ENCODE measurements at places on chromosomes 12 and 14.

- no peak for DNase-seq
Measured at GRCh38 chr12:90013409-90013808, 304.8 kb upstream of the ATP2B1 start.

DNA sequence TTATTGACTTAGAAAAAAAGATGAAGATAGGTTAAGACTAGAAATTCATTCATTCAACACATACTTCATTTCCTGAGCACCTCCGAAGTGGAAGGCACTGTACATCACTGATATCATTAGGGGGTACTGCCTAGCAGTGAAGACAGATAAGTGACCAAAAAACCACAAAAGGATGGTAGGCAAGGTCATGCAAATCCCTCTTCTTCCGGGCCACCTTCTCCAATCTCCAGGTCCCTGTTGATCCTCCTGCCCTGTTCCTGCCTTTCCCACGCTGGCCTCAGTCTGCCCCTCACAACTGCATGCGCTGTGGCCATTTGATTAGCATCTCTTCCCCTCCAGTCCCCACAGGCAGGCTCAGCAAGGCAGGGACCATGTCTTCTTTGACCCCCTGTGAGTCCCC, 60.8 kb downstream of the SETD3 start:
- no peak for DNase-seq

DNA sequence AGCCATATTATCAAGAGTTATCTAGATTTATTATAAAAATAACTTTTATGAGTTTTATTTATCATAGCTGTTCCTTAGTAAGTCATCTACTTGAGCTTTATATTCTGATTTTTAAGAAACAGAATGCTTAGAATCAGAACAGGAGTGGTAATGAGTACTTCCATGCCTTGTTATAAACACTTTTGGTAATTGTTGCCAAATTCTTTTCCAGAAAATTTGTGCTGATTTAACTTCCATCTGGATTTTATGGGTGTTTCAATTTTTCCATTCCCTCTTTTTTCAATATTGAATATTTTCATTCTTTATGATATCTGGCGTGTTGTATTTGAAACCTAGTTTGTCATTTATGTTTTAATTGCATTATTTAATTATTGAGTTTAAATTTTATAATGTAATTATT, 131.2 kb downstream of the MSRB3 start:
- no peak for DNase-seq

GRCh38 chr12:54300732-54301427, at the start of gene NFE2:
Gene NFE2, minus strand, starts transcription at chr12:54301015. Its CDS starts 5,767 bp downstream, at chr12:54295248.
- no peak for DNase-seq

DNA sequence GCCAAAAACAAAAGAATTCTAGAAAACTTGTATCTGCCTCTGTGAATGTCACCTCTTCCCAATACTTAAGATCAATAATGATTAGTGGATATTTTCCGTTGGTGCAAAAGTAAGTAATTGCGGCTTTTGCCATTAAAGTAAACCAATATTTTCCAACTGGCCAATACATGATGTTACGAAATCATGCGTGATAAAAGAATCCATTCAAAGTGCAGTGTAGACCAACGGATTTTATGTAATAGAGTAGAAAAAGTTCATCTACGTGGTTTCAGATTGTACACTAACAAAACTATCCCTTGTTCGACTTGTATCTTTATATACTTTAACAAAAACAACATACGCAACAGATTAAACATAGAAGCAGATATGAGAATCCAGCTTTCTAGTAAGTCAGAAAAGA, 626 bp upstream of the ZNF268 start:
- no peak for DNase-seq

GRCh38 chr12:24175284-24175683, 225.8 kb upstream of the SOX5 start:
- no peak for DNase-seq

- DNase-seq, result no peak
Measured at GRCh38 chr12:21933656-21934055, 7.6 kb downstream of the ABCC9 start.

DNA sequence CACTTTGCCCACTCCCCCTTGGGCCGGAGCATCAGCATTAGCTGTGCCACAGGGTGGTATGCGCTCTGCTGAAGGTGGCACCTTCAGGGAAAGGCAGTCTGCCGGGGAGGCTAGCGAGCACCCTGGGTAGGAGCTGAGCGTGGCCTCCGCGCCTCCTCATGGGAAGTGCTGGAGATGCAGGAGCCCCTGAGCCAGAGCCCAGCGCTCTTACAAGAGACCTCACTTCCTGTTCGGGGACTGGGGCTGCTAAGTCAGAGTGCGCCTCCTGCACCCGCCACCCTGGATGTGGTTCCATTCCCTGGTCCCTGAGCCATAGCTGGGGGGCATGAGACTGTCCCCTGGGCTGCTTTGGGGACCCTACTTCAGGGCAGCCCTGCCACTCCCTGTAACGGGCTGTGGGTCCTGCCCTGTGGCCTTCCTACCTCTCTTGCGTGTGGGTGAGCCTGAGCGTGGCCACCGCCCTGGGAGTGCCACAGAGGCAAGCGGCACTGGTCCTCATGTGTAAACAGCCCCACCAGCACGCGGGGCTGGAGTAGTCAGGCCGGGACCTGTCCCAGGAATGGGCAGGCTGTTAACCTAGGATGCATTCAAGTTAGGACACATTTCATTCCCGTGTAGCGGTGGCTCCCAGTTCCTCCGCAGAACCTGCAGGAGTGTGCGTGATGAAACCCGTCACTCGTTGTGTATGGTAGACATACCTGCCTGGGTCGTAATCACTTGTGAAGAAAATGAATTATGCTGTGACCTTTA, 19.4 kb downstream of the COA8 start:
- no peak for DNase-seq

GRCh38 chr12:113333877-113334785, 778 bp downstream of the SLC8B1 start:
- DNase-seq, result no peak

GRCh38 chr12:39314547-39314946, 128.4 kb downstream of the KIF21A start:
- DNase-seq, result no peak

GRCh38 chr14:24789378-24789884, 155.4 kb upstream of the GZMB start:
- no peak for DNase-seq

DNA sequence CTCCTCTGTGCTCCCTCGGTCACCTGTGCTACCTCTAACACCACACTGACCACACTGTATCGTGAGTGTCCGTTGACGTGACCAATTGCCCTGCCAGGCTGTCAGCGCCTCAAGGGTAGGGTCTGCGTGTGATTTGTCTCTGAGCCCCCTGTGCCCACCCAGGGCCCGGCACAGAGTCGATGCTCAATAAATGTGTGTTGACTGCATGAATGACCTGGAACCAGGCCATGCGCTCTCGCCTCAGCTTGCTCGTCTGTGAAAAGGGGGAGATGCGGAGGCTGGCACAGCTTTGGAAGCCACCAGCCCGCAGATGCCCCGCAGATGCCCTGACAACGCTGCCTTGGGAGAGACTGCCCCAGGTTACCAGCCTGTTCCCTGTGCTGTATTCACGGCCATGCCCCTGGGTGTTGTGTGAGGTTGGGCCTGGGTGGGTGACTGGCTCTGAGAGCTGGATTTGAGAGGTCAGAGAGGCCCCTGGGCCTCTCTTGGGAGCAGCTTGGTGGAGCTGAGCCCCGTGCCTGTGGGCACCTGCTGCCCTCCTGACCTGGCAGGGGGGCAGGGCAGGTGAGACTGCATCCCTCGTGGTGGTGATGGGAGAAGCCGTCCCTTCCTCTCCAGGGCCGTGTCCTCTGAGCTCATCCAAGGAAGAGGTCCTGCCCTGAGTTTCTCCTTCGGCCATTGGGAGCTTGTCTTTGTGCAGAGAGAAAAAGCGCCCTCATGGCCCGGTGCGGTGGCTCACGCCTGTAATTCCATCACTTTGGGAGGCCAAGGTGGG, 43.2 kb downstream of the CYP46A1 start:
- no peak for DNase-seq

GRCh38 chr14:21191809-21192446, 36.1 kb upstream of the OR5AU1 start:
- peak; percentile 56 for DNase-seq

DNA sequence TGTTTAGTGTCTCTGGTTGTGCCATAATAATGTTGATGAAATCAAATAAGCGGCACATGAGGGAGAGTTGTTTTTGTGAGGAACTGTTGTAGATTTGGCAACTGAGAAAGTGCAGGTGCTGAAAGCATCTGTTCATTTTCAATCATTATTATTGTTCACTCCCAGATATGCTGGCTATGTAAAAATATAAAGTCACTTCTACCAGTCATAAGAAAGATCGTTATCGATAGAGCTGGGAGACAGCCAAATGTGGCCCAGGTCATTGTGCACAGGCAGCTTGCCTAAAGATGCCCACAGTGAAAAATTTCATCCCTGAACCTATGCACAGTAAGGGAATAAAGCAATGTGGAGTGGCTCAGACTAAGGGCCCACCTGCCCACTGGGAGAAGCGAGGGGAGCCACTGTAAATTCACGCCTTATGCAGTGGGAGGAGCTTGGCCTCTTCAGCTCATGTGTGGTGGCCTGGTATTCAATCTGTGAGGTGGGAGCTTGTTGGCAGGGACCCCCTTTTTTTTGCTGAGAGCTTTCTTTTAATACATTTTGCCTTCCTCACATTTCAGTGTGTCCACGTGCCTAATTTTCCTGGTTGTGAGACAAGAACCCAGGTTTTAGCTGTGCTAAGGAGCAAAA, 1490.8 kb upstream of the TMEM132C start:
- DNase-seq, result no peak

DNA sequence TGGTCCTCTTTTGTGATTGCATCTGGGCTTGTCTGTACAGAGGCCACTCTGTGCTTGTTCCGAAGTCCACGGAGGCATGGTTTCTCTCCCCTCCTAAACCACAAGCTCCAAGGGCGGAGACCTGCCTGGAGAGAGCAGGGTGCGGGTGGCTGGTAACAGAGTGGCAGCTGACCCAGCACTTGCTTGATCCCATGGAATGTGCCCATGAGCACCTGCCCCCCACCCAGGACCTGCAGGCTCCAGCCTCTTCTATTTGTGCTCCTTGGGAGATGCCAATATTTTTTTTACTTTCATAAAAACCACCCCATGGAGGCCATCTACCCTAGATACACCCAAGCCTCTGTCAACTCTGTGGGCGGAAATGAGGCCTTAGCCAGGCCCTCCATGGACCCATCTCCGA, 104.7 kb downstream of the PRMT8 start:
- DNase-seq, result no peak

DNA sequence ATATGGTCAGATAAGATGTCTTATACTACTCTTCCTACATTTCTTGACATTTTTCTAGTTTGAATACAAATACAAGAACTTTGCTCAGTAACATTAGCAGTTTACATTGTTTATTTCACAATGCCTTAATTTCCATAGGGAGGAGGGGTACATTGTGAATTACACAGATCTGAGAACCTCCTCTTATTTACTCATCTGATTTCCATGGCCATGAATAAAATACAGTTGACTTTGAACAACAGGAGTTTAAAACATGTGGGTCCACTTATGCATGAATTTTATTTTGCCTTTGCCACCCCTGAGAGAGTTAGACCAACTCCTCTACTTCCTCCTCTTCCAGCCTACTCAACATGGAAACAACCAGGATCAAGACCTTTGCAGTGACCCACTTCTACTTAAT, 67.7 kb downstream of the MGST1 start:
- no peak for DNase-seq

- DNase-seq, result no peak
Measured at GRCh38 chr12:107057071-107057834, 36.1 kb downstream of the CRY1 start.

DNA sequence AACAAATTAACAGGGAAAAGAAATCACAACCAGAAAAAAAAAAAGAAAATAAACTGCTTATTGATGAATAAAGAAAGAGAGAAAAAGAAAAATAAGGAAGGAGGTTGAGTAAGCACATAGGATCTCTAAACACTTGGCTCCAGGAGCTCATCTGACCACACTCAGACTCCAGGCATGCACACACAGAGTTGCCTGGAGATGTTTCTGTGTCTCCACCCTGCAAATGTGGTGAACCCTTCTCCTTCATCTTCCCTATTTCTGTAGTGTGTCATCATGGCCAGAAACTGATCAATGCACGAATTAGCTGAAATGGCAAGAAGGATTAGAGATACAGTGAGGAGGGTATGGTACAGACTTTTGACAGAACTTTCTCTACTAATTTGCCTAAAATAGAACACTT, 20.2 kb downstream of the OR4N2 start:
- no peak for DNase-seq

DNA sequence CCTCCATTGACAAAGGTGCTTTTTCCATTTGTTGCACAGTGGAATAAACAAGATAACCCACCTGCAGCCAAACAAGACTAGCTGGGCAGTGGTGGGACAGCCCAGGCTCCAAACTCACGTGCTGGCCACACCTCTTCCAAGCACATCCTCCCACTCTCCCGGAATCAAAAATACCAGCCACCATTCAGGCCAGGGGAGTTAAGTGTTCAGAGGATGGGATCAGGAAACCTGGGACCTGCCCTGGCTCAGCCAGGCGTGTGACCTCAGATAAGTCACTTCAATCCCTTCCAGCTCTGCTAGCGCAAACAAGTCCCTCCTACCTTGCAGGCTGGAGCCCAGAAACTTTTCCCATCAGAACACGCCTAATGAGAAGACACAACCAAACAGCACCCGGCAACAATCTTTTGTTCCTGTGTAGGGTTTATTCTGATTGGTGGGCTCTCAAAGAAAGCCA, 43.3 kb downstream of the ACTN1 start:
- no peak for DNase-seq

DNA sequence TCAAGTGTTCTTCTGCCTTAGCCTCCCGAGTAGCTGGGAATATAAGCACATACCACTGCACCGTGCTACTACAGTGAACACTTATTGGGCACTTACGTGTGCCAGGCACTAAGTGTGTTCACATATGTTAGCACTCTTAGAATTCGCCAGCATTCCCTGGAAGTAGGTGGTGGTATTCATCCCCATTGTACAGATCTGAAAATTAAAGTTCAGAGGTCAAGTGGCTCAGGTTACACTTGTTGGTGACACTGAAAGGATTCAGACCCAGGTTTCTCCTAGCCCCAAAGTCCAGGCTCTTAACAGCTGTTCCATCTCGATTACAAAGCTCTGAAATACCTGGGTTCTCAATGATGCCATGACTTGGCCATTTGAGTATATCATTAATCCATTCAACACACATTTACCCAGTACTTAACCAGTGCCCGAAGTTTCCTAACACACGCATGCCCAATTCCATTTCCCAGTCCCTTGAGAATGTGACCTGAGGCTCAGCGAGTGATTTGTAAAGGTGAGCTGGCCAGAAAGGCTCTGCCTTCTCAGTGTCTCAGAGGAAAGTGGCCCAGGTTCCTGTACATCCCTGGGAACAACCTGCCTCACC, 4.8 kb downstream of the MVK start:
- DNase-seq, result no peak

GRCh38 chr14:77238356-77238755, 32.6 kb downstream of the NGB start:
- DNase-seq, result no peak
